ENCODE measurements at places on chromosomes 7 and 10.

DNA sequence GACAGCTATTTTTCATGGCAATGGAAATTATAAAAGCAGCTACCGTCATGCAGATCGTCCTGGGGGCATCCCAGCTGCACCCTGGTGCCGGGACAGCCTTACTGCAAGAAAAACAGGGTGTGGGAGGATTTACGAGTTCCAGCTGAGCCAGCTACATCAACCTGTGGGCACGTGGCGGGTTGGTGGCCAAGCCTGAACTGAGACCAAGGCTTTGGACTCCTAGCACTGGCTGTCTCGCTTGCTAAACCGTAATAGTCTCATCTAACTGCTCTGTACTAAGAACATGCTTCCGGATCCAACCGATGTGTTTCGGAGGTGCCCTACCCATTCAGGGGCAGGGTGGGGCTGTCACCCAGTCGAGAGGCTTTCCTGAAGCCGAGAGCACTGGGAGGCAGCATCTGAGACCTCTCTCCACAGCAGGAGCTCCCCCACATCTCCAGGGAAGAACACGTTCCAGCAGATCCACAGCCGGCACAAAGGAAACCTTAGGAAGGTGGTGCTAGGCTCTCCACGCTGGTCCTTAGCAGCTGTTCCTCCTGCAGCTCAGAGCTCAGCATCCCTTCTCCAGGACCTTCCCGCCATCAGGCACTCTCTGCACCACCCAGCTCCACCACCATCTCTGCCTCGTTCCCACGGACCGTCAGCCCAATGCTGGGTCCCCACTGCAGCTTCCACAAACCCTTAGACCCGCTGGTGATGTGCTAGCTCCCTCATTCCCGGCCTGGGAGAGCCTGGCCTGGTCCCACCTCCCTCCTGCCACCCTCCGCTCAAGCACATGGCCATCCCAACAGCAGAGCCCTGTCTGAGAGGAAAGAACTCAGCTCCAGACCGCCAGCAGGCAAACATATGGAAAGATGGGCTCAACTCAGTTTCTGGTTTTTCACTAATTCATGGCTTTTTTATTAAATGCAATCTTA, 158.5 kb downstream of the PTPRN2 start:
- no peaks in the 10 kb centered on the region for H3K36me3 ChIP-seq
- no peak overlapping the region for H3K27ac ChIP-seq
- H3K4me1 ChIP-seq = no peaks in the 10 kb centered on the region

DNA sequence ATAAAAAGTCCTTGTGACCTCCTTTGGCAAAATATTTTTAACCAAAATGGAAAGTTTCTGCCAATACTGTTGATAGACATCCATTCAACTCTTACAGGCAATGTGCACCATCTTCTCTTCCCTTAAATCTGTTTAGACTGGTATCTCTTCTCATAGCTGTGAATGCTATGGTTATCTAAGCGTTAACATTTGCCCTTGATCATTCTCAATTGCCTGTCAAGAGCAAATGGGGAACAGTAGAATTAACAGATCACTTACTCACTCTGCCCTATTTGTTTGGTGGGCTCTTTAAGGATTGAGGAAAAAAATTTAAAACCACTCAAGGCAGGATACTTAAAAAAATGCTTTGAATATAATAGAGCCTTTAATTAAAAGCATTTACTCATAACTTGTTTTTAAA, 808.4 kb downstream of the NXPH1 start:
- no peaks in the 10 kb centered on the region for H3K4me1 ChIP-seq
- no peaks in the 10 kb centered on the region for H3K36me3 ChIP-seq
- no peak overlapping the region for H3K27ac ChIP-seq

GRCh38 chr10:132002004-132002403, 20.3 kb upstream of the BNIP3 start:
- H3K4me3 ChIP-seq = no peak overlapping the region
- H3K27me3 ChIP-seq = no peaks in the 10 kb centered on the region
- H3K4me1 ChIP-seq = no peaks in the 10 kb centered on the region
- DNase-seq = no peak

GRCh38 chr7:22219739-22220493, 137.0 kb downstream of the RAPGEF5 start:
- H3K27me3 ChIP-seq = no peaks in the 10 kb centered on the region
- no peak overlapping the region for H3K27ac ChIP-seq

DNA sequence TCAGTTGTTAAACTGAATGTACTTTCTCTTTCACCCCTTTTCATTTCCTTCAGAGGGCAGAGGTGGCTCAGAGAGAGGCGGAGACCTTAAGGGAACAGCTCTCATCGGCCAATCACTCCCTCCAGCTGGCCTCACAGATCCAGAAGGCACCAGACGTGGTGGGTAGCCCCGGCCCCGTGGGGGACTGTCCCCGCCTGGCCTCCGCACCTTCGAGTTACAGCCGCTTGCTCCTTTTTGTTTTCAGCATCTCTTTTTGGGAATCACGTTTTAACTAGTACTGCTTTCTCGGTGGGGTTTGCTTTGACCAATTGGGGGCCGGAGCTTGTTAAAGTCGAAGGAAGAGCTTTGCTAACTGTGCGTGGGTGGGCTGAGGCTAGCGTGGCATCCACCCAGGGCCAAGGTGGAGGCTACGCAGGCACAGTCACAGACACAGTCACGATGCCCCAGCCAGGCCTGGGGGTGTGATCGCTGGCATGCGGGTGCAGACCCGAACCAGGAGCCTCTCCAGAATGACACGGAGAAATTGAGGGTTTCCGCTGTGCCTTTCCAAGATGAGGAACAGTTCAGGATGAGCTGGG, 116.2 kb upstream of the SH2B2 start:
- H3K4me3 ChIP-seq = no peak overlapping the region
- H3K36me3 ChIP-seq = no peaks in the 10 kb centered on the region
- no peaks in the 10 kb centered on the region for H3K4me1 ChIP-seq
- no peak for DNase-seq

DNA sequence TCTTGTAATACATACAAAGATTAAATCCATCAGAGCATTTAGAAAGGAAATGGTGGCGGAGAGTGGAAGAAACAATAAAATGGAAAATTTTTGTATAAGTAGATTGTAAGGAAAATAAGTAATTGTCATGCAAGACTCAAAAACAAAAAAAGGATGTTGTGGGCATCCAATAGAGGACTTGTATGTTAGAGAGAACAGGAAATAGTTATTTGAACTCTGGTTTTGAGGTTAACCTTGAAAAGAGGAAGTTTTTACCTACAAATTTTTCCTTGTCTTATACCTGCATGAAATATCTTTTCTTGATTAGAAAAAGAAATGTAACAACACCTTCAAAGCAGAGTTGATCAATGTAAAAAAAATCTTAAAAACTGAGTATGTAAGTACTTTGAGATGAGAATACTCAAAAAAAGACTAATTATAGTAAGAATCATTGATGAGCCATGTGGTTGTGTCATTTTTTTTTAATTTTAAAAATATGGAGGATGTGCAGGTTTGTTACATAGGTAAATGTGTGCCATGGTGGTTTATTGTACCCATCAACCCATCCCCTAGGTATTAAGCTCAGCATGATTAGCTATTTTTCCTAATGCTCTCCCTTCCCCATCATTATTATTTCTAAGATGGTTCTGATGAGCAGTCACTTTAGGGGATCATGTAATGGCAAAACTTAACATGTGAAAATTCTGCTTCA, 11.9 kb downstream of the TMEM106B start:
- no peaks in the 10 kb centered on the region for H3K36me3 ChIP-seq
- no peaks in the 10 kb centered on the region for H3K27me3 ChIP-seq
- no peak overlapping the region for H3K4me3 ChIP-seq
- no peak for DNase-seq
- H3K4me1 ChIP-seq = no peaks in the 10 kb centered on the region
- no peak overlapping the region for H3K27ac ChIP-seq

DNA sequence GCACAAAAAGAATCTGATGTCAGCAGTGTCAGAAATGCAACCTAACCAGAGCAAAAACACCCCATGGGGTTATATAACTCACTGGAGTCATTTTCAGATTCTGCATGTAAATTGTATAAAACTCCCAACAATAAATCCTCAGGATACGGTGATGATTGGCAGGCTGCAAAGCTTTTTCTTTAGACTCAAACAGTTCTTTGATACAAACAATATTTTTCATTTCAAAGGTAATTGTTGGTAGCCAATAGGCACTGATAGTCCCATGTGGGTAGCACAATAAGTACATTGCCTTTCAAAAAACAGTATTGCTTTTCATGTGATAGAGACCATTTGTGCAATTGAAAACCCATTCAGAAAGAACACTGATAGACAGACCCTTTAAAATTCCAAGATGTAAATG, 98.0 kb downstream of the TMEM26 start:
- H3K27me3 ChIP-seq = no peaks in the 10 kb centered on the region
- H3K4me3 ChIP-seq = no peak overlapping the region
- H3K4me1 ChIP-seq = no peaks in the 10 kb centered on the region
- DNase-seq = no peak
- no peaks in the 10 kb centered on the region for H3K36me3 ChIP-seq
- no peak overlapping the region for H3K27ac ChIP-seq

GRCh38 chr7:85201209-85201608, 14.4 kb upstream of the SEMA3D start:
- no peaks in the 10 kb centered on the region for H3K27me3 ChIP-seq
- H3K36me3 ChIP-seq = no peaks in the 10 kb centered on the region
- H3K4me1 ChIP-seq = no peaks in the 10 kb centered on the region
- DNase-seq = no peak
- no peak overlapping the region for H3K27ac ChIP-seq

DNA sequence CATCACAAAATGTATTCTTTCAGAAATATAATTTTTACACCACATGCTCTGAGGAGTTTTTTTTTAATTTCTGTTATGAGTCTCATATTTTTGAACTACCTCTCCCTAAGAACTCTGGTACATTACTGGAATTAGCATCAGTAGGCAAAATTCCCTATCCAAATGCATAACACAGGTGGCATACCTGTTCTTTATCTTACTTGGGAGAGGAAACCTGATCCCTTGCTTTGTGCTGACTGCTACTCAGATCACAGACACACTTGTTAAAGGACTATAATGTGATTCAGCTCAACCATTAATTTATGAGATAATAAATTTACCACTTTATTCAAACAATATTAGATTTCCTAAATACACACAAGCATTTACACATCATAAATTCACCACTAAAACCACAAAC, 617.2 kb downstream of the GRM8 start:
- H3K27ac ChIP-seq = no peak overlapping the region
- DNase-seq = no peak
- H3K27me3 ChIP-seq = no peaks in the 10 kb centered on the region
- H3K4me3 ChIP-seq = no peak overlapping the region

DNA sequence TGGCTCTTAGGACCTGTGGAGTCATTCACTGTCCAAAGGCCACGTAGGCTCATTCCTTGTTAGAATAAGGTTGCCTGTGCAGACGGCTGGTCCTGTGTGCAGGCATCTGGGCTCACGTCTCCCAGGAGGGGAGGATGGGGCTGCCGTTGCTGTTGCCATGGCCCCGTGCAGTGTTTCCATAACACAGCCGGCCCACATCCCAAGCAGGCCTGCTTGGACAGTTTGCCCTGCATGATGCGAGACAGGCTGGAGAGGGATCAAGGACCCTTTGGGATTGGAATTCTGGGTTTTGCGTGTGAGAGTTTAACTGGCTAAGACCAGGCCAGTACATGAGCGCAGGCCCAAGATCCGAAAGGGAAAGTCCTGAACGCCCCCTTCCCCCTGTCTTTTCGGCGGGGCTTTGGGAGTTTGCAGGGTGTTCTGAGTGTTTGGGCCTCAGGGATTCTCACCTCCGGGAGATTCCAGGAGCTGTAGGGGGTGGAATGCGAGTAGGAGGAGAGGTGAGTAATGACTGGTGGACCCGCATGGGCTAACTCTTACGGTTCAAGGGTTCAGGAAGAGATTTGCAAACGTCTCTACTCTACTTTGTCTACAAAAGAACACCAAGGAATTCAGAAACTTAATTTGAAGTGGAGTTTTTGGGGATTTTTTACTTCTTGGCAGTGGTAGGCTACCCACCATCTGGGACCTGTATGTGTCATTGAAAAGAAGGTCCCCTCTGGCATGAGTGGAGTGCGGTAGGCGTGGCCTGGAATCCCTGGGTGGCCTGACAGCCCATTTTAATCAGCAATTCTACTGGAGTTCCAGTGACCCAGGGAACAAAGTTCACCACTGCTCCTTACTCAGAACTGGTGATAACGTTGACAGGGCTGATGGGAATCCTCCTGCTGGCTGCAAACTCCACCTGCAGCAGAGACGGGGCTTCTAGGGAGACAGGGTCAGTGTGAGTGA, 125.4 kb downstream of the ITIH5 start:
- H3K4me1 ChIP-seq = no peaks in the 10 kb centered on the region
- H3K36me3 ChIP-seq = no peaks in the 10 kb centered on the region
- H3K27ac ChIP-seq = no peak overlapping the region
- no peak for DNase-seq
- 0 out of 2 replicates have a peak, but pooled peaks cover 3% of the 10 kb centered on the region for H3K27me3 ChIP-seq

- no peak overlapping the region for H3K4me3 ChIP-seq
- no peaks in the 10 kb centered on the region for H3K36me3 ChIP-seq
- H3K27ac ChIP-seq = no peak overlapping the region
- H3K27me3 ChIP-seq = no peaks in the 10 kb centered on the region
These were observed 76.8 kb downstream of the TMEM106B start for GRCh38 chr7:12287901-12288300.

DNA sequence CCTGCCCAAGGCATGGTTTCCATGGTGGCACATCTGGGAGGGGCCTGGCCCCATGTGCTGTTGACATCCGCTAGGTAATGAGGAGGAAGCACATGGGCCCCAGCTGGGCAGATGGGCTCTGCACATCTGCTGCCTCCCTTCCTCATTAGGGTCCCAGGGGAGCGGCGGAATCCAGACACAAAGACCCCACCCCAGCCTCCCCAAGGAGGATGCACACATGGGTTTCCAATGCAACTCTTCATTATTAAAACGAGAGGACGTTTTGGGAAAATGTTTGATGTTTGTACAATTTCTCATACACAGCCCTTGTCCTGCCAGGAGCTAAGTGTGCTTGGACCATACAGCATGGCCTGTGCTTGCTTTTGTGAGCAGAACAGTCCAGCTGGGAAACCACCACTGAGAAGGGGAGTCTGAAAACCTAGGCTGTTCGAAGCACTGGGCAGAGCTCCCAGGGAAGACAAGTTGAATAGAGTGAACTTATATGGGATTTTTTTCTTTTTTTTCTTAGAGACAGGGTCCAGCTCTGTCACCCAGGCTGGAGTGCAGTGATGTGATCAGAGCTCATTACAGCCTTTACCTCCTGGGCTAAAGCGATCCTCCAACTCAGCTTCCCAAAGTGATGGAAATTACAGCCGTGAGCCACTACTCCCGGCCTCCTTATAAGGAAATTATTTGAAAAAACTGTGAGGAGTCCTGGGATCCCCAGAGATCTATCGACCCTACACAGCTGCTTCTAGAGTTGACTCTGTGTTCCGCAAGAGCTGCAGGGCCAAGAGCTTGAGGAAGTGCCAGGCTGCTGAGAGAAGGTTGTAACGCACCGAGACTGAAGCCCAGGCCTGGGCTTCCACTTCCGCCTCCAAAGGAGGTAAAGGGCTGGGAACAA, 23.4 kb downstream of the FAM107B start:
- H3K27ac ChIP-seq = no peak overlapping the region
- no peak overlapping the region for H3K4me3 ChIP-seq
- peaks cover 14% of the 10 kb centered on the region for H3K27me3 ChIP-seq
- H3K36me3 ChIP-seq = no peaks in the 10 kb centered on the region
- no peaks in the 10 kb centered on the region for H3K4me1 ChIP-seq
- DNase-seq = no peak

Measured in HCT116 (cell line).